Stimulated activated CD8-positive, alpha-beta memory T cell treated with anti-CD3 and anti-CD28 coated beads, Interleukin-15, amount 100 ng/mL, for 48 hours (primary cell): ENCODE measurements at places on chromosomes 12 and 14.
A peak's percentile ranks its signal among the peaks of the same experiment; 100 is the strongest.

GRCh38 chr14:81677736-81678135 is 144.1 kb upstream of the SEL1L start:
- DNase-seq: no peak

- DNase-seq: no peak
Measured at GRCh38 chr14:26293909-26294308, 303.9 kb downstream of the NOVA1 start.

DNA sequence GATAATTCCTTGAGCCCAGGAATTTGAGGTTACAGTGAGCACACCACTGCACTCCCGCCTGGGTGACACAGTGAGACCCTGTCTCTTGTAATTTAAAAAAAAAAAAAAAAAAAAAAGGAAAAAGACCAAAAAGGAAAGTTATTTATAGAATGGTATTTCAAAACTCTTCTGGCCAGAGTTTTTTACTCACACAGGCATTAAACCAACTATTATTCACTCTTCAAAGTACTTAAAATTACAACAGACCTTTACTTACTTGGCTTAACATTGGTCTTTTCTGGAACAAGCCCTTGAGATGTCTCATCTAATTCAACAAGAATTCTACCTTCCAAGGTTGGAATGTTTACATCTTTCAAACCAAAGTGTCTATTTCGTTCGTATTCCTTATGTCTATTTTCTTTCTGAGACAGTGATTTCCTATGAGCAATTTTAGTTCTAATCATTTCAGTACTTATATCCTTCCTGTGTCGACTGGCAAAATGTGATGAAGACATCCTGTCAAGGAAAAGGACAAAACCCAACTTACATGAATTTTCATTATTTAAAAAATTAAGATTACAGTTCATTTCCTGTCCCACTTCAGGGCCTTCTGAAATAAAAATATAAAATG is 2.6 kb downstream of the DLGAP5 start:
- DNase-seq: no peak

DNA sequence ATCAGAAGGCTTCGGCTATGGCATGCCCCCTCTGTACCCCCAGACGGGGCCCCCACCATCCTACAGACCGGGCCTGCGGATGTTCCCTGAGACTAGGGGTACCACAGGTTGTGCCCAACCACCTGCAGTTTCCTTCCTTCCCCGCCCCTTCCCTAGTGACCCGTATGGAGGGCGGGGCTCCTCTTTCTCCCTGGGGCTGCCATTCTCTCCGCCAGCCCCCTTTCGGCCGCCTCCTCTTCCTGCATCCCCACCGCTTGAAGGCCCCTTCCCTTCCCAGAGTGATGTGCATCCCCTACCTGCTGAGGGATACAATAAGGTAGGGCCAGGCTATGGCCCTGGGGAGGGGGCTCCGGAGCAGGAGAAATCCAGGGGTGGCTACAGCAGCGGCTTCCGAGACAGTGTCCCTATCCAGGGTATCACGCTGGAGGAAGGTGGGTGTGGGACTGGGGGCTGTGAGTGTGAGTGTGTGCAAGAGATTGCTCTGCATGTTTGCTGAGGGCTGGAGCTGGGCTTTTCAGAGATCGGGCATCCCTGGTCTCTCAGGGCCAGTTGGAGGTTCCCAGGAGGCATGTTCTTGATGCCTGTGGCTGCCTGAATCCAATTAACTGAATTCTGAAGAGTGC is 8.6 kb downstream of the NFATC4 start:
- no peak for DNase-seq

DNA sequence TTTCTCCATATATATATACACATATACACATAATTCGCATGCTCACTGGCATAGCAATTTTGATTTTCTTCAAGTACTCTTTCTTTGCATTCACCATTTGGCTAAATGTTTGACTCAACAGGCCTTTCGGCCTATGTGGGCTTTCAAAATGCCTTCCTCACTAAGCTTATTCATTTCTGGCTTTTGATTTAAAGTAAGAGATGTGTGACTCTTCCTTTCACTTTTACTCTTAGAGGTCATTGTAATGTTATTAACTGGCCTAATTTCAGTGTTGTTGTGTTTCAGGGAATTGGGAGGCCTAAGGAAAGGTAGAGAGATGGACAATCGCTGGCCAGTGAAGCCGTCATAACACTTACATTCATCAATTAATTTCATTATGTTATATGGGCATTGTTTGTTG is 14.5 kb upstream of the KLRD1 start:
- no peak for DNase-seq

- no peak for DNase-seq
Measured at GRCh38 chr12:87406926-87407325, 622.3 kb downstream of the C12orf50 start.

DNA sequence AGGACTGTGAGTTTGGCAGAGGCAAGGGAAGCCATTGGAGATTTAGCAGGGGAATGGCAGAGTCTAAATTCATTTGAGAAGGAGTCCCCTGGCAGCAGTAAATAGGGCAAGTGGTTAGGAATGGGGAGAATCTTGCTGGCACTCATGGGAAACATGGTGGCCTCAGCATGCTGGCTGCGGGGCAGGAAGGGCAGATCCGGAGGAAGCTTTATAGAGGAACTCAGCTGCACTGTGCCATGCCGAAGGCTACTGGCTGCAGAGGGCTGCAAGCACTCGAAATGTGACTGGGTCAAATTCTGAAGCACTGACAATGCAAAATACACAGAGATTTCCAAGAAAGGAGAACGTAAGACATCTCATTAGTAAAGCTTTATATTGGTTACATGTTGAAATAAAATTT is 23.9 kb downstream of the CCNK start:
- no peak for DNase-seq

- DNase-seq: no peak
Measured at GRCh38 chr14:58846682-58847465, 209.1 kb downstream of the DACT1 start.

- DNase-seq: no peak
Measured at GRCh38 chr12:124727264-124727800, 136.3 kb downstream of the SCARB1 start.

DNA sequence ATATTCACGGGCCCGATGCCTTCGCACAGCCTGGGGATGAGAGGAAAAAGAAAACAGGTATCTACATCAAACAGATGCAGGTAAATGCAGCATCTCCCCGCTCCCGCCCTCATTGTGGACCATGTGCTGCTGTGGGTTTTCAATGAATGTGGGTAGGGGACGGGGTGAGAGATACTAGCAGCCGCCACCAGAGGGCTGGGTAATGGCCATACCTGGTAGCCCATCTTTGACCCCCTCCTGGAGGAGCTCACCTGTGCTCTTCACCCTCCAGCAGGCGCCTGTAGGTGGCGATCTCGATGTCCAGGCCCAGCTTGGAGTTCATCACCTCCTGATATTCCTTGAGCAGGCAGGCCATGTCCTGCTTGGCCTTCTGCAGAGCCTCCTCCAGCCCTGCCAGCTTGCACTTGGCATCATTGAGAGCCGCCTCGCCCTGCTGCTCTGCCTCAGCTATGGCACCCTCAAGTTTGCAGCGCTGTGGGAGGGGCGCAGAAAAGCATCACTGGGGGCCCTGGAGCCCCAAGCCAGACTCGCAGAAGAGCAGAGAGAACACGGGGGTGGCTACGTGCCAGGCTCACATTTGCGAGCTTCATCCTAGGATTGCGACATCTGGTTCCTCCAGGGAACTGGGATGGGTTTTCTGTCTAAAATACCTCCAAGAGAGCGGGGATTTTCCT is 10.2 kb downstream of the KRT82 start:
- no peak for DNase-seq

DNA sequence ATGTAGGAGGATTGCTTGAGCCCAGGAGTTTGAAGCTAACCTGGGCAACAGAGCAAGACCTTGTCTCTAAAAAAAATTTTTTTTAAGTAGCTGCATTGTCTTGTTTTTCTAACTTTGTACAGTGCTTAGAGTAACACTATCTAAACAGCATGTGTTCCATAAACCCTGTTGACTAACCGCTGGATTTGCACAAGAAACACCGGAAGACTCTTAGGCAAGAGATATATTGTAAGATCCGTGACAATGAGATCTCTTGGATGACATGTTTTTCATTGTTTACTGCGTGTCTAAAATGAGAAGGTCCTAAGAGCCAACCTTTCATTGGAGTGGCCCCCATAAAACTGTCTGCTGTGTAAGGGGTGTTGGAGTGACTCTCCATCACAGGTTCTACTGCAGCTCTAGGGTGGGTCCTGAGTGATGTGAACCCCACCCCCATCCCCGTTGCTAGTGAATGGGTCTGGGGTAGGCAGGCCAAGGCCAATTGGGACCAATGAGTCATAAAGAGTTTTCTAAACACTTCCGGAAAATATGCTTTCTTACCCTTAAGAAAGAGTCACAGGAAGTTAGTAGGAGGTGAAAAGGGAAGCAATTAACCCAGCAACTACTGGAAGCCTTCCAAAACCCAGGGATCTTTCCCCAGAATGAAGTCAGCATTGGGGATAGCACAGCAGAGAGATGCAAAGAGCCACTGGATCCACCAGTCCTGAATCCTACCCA is 24.3 kb upstream of the PCNX1 start:
- DNase-seq: no peak

DNA sequence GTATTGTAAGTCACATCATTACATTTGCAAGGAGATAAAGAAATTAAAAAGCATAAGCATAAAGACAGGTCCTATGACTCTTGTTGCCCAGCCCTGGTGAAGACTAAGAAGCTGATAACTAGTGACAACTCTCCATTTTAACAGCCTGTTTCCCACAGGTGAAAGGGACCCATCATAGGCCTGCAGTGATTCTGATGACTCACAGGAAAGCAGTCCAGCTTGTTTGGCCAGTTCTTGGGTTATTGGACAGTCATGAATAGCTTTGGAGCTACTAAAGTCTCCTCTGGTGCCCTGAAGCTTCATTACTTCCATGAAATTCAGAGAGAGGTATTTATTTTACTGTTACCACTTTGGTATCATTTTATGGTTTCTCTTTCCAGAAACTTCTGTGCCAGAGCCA is 55.5 kb upstream of the DYRK2 start:
- no peak for DNase-seq

DNA sequence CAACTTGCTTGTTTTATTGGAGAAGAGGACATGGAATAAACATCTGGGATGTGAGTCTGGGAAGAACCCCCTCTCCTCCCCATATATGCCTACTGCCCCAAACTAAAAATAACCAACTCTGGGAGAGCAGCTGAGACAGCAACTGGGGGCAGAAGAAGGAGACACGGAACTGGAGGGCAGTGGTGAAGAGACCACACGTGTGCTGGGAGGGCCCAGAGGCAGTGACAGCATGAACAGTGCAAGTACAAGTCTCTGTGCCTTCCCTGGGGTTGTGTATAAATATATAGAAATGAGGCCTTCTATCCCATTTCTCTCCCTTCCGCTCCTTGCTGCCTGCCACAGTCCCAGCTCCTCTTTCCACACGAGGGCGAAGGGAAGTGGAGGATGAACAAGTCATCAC is 4.0 kb upstream of the KRT73 start:
- DNase-seq: no peak

DNA sequence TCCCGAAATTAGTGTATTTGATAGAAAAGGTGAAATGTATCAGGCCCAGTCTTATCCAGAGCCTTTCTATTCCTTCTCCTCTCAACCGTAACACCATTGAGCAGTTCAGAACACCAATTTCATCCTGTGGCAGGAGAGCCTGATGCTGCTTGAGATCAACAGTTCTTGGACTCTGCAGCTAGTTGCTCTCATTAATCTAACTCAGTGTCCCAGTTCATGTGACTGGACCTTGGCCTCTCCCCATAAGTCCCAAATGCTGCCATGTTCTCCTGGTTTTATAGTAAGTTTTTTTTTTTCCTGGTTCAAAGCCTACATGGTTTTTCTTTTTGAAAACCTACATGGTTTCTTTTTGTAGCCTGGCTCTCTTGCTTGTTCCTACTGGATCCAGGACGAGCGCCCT is 293.9 kb downstream of the ITPR2 start:
- no peak for DNase-seq

- DNase-seq: no peak
Measured at GRCh38 chr12:126966498-126966897, 1300.5 kb upstream of the TMEM132C start.

GRCh38 chr12:13135371-13136178 is 32.1 kb upstream of the GSG1 start:
- no peak for DNase-seq

GRCh38 chr14:74618078-74618952 is 6.3 kb upstream of the LTBP2 start:
- peak; percentile 71 for DNase-seq

GRCh38 chr12:67425394-67425793 is 156.2 kb downstream of the CAND1 start:
- DNase-seq: no peak

DNA sequence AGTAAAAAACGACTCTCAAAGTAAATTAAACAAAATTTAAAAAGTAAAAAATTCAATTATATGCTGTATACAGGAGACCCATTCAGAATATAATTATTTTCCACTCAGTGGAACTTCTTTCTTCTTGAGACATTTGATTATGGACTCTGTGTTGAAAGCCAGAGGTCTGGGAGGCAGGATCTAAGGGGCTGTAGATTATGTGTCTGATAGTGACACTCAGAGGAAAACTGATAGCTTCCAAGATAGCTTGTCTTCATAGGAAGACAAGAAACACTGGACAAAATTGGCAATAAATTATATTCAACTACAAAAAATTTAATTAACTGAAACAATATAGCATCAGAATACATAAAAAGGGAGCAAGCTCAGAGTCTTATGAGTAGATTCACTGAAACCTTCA is 135.8 kb downstream of the KITLG start:
- no peak for DNase-seq

- no peak for DNase-seq
Measured at GRCh38 chr14:85529803-85530574, at the start of gene FLRT2. TSS of gene FLRT2 (plus strand) at chr14:85530144. CDS start at chr14:85621515, 91,371 bp downstream.

- DNase-seq: no peak
Measured at GRCh38 chr12:6340032-6340638, 1.7 kb downstream of the TNFRSF1A start.

- DNase-seq: no peak
Measured at GRCh38 chr12:110932046-110932445, 11.7 kb upstream of the MYL2 start.

GRCh38 chr12:91889910-91890309 is 255.7 kb downstream of the BTG1 start:
- no peak for DNase-seq

GRCh38 chr12:45762185-45763110 is 32.9 kb downstream of the ARID2 start:
- no peak for DNase-seq

- DNase-seq: no peak
Measured at GRCh38 chr12:21451529-21451928, 14.1 kb downstream of the PYROXD1 start.

DNA sequence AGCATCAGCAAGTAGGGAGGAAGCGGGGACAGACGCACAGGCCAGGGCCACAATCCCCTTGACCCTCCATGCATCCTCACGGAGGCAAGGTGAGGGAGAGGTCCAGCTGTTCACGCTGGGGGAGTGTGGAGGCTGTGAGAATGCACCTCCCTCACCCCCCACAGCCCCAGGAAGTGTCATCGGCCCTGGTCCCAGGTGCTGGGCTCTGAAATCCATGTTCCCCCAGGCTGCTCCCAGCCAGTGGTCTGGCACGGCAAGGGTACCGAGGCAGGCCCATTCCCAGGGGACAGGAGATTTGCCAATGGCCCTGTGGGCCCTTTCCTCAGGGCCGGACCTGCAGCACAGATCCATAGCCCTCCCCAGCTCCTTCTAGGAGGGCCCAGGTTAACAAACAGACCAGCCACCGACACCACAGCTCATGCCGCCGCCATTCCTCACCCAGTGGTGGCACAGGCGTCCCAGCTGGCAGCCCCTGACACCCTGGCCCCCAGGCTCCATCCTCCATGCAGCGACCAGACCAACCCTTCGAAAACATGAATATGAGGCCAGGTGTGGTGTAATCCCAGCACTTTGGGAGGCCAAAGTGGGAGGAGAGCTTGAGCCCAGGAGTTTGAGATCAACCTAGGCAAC is 21.9 kb upstream of the EIF5 start:
- no peak for DNase-seq
